Astrocyte (in vitro differentiated cells and primary cell): ENCODE measurements at places on chromosomes 16 and 17.
A peak's percentile ranks its signal among the peaks of the same experiment; 100 is the strongest.

DNA sequence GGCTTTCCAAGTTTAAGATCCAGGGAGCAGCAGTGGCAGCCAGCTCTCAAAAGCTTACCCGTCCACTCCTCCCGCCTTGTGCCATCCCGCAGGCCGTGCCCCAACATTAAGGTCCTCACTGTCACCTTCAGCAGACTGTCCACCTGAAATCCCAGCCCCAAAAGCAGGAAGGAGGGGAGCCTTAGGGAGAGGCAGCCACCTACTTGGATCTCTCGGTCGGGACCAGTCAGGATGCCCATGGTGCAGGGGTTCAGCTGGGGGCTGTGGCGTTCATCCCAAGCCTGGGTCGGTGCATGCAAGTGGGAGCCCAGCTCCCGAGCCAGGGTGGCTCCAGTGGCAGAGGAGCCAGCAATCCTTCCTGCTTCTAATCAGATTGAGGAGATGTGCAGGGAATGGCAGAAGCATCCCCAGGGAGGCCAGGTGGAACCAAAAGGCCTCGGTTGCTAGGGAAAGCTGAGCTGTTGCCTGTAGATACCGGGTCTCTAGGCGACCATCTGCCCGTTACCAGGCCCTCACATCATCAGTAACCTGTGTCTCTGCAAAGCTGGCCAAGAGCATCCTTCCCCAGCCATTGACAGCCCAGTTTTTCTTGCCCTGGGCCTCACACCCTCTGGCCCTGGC is 24.6 kb downstream of the CNGB1 start:
- H3K4me1 ChIP-seq = no peaks in the 10 kb centered on the region
- no peak overlapping the region for H3K4me3 ChIP-seq
- H3K27ac ChIP-seq = no peak overlapping the region

GRCh38 chr17:30104575-30105339 is 11.9 kb upstream of the NSRP1 start:
- H3K4me1 ChIP-seq = no peaks in the 10 kb centered on the region
- DNase-seq = peak; percentile 52
- no peaks in the 10 kb centered on the region for H3K36me3 ChIP-seq
- H3K27ac ChIP-seq = peak overlapping the region; percentile 45

GRCh38 chr17:40960144-40960543 is 6.6 kb downstream of the KRT39 start:
- peaks cover 25% of the 10 kb centered on the region for H3K4me1 ChIP-seq
- H3K27me3 ChIP-seq = no peaks in the 10 kb centered on the region
- no peak overlapping the region for H3K27ac ChIP-seq
- no peaks in the 10 kb centered on the region for H3K36me3 ChIP-seq

DNA sequence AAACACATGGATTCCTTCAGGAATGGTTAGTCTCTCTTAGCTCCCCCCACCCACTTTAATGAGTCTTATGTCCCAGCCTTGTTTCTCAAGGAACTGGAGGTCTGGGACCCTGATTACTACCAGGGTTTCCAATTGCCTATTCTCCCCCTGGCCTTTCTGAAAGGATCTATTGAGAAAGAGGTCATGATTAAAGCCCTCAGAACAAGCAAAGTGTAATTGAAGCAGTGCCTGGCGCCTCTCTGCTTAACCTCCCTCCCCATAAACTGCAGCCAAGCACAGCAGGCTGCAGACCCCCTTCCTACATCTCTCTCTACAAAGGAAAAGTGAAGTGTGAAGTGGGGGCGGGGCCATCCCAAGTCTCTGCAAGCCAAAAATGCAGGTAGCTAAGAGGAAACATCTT is 159.7 kb upstream of the CDH11 start:
- no peak for DNase-seq
- H3K4me3 ChIP-seq = no peak overlapping the region
- no peak overlapping the region for H3K27ac ChIP-seq
- no peaks in the 10 kb centered on the region for H3K27me3 ChIP-seq
- H3K4me1 ChIP-seq = peaks cover 6% of the 10 kb centered on the region
- H3K36me3 ChIP-seq = no peaks in the 10 kb centered on the region

- peak overlapping the region; percentile 31 for H3K27ac ChIP-seq
- no peak overlapping the region for H3K4me3 ChIP-seq
- H3K27me3 ChIP-seq = no peaks in the 10 kb centered on the region
- peak; percentile 75 for DNase-seq
- peaks cover 10% of the 10 kb centered on the region for H3K4me1 ChIP-seq
These were observed 337.4 kb upstream of the HSBP1 start for GRCh38 chr16:83470416-83470815.

DNA sequence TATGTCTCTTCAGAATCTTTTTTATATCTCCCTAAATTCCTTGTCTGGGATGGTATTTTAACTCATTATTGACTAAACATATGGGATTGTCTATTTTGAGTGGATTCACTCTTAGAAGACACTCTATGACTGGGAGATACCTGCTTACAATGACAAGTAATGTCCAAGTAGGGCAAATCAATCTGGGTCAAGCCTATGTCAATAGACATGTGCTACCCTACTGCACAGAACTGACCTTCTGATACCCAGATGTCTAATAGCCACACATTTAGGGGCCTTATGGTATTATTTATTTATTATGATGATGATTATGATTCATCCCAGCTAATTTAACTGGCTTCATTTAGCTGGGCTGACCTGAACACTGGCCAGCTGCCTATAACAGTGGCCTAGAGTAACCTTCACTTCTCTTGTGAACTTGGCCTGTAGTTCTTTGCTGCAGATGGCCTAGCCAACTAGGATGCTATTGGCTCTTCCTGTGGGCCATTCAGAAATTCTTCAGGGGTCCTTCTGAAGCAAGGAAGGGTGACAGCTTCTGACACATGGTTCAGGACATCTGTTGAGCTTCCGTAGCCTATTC is 138.0 kb downstream of the ANKFN1 start:
- H3K27me3 ChIP-seq = no peaks in the 10 kb centered on the region
- no peak overlapping the region for H3K27ac ChIP-seq
- peaks cover 8% of the 10 kb centered on the region for H3K4me1 ChIP-seq
- no peak for DNase-seq
- no peak overlapping the region for H3K4me3 ChIP-seq

GRCh38 chr16:15899538-15900100 is 11.2 kb upstream of the CEP20 start:
- H3K4me3 ChIP-seq = no peak overlapping the region
- no peaks in the 10 kb centered on the region for H3K36me3 ChIP-seq
- peak overlapping the region; percentile 46 for H3K27ac ChIP-seq

DNA sequence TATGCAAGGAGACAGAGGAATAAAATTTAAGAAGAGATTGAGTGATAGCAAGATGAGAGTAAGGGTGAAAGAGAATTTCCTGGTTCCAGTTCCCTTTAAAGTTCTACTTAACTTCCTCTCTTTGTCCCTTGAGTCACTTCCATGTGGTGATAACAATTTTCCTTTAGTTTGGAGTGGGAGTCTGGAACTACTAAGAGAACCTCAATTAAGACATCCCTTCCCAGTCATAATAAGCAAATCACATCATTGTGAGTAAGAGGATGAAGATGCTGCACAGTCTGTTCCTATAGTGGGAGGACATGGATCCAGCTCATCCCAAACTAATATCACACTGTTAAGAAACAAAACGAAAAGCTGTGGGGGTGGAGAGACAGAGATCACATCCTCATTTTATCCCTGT is 24.4 kb downstream of the TBX21 start:
- H3K27me3 ChIP-seq = peaks cover 22% of the 10 kb centered on the region
- no peaks in the 10 kb centered on the region for H3K36me3 ChIP-seq
- H3K4me3 ChIP-seq = no peak overlapping the region
- no peak for DNase-seq
- no peak overlapping the region for H3K27ac ChIP-seq

GRCh38 chr17:81291662-81292061 is 3.4 kb downstream of the SLC38A10 start:
- no peak for DNase-seq
- no peaks in the 10 kb centered on the region for H3K27me3 ChIP-seq
- peaks cover 5% of the 10 kb centered on the region for H3K36me3 ChIP-seq

GRCh38 chr16:13429416-13429815 is 490.5 kb upstream of the ERCC4 start:
- peak; percentile 3 for DNase-seq
- H3K27me3 ChIP-seq = no peaks in the 10 kb centered on the region
- H3K36me3 ChIP-seq = no peaks in the 10 kb centered on the region
- no peak overlapping the region for H3K4me3 ChIP-seq
- no peak overlapping the region for H3K27ac ChIP-seq

DNA sequence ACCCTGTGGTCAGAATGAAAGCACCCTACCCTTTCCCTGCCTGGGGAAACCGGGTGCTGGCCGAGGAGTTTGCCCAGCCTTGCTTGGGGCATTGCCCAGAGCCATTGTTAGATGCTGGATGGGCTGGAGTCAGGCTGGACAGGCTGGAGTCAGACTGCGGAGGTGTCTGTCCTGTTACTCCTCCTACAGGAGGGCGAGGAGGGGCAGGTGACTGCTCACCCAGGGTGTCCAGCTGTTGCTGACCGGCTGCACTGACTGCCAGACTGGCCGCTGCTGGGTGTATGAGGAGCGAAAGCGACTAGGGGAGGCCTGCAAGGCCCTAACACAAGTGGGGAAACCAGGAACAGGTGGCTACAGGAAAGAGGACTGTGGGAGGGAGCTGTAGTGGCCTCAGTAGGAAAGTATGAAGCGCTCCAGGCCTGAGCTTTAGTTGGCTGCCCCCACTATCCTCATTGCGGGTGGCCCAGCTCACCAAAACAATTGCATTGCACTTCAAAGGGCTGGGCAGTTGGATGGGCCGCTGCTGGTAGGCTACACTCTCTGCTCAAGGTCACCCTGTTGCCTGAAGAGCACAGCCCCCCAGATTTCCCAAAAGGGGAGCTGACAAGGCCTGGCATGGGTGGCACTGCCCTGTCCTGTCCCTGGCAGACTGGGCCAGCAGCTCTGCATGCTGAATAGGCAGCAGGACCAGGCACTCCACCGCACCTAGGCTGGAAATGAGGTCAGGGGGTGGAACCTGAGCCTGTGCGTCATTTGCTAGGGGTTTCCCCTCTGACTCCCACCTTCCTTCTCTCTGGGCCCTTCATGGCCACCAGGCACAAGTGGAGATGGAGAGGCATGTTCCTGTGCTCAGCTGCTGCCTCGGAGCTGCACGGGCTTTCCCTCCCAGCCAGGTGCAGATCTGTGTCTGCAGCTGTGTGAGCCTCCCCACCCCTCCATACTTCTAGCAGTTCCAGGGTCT is 18.4 kb downstream of the LDHD start:
- peaks cover 2% of the 10 kb centered on the region for H3K36me3 ChIP-seq
- peaks cover 7% of the 10 kb centered on the region for H3K4me1 ChIP-seq
- H3K27ac ChIP-seq = no peak overlapping the region
- H3K4me3 ChIP-seq = no peak overlapping the region
- no peaks in the 10 kb centered on the region for H3K27me3 ChIP-seq

DNA sequence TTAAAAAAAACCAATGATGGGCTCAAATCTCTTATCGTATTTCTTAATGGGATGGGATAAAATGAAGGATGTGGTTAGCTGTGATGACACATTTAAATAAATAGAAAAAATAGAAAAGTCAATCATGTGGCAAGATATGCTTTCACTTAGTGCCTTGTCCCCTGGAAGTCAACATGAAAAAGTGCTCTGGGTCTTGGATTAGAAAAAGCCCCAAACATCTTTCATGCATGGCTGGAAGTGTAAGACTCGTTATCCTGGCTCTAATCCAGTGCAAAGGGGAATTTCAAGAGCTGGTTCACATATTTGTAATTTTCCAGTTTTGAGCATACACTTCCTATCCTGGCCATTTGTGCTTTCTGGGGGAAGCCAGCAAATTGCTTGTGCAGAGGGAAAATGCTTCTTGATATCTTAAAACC is 160.9 kb downstream of the MAP2K6 start:
- DNase-seq = peak; percentile 96
- no peaks in the 10 kb centered on the region for H3K27me3 ChIP-seq
- H3K4me1 ChIP-seq = peaks cover 19% of the 10 kb centered on the region
- no peak overlapping the region for H3K4me3 ChIP-seq
- H3K27ac ChIP-seq = peak overlapping the region; percentile 65
